AG09309 (cell line): ENCODE measurements at places on chromosomes 1 and 21.

DNA sequence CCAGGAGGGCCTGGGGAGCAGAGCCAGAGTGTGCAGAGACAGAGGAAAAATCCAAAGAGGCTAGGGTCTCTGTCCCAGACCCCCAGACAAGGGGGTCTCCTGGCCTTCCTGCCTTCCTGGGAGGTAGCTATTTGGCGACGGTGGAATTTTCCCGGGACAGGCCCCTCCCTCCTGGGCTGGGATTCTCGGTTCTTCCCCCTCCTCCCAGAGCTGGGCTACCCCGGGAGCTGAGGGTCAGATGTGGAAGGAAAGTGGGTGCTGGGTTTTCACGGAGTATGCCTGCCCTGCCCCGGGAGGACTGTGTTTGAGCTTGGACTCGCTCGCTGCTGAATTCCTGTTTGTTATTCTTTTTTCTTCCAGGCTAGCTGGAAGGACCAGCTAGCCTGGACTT lies 759 bp downstream of the AMPD2 start:
- no peak for DNase-seq

DNA sequence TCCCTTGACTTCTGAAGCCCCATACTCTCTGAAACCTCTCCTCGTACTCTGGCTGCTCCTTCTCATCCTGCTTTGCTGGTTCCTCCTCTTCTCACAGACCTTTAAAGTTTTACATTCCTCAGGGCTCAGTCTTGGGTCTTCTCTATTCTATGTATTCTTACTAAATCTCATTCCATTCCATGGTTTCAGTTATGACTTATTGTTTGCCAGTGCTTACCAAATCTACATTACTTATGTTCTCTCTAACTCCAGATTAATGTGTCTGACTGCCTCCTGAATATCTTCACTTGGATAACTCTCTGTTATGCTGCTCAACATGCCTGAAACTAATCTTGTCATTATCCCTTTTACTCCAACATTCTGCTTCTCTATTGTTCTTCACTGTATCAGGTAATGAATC lies 5.4 kb upstream of the SLC35D1 start:
- DNase-seq, result no peak

GRCh38 chr1:110672753-110673108 lies 2.0 kb downstream of the KCNA3 start:
- no peak for DNase-seq

DNA sequence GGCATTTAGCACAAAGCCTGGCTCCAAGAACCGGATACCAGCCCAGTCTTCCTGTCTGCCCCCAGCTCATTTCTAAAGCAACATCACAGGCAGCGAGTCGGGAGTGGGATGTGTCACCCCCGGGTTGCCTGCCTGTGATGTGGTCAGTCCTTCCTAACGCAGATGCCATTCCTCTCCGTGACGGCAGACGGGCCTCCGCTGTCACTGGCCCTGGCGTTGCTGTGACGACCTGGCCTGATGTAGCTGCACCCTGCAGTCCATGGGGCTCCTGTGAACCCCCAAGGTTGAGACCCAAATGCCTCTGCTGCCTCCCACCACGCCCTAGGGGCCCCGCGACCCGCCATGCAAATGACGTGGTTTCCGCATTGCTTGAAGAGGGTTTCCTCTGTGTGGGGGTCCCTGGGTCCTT lies 12.3 kb downstream of the TNFRSF1B start:
- DNase-seq, result no peak

- no peak for DNase-seq
Observed at GRCh38 chr21:34166468-34166867, 93.1 kb downstream of the MRPS6 start.

- peak; percentile 28 for DNase-seq
Observed at GRCh38 chr21:25670726-25671125, 31.7 kb downstream of the JAM2 start.

DNA sequence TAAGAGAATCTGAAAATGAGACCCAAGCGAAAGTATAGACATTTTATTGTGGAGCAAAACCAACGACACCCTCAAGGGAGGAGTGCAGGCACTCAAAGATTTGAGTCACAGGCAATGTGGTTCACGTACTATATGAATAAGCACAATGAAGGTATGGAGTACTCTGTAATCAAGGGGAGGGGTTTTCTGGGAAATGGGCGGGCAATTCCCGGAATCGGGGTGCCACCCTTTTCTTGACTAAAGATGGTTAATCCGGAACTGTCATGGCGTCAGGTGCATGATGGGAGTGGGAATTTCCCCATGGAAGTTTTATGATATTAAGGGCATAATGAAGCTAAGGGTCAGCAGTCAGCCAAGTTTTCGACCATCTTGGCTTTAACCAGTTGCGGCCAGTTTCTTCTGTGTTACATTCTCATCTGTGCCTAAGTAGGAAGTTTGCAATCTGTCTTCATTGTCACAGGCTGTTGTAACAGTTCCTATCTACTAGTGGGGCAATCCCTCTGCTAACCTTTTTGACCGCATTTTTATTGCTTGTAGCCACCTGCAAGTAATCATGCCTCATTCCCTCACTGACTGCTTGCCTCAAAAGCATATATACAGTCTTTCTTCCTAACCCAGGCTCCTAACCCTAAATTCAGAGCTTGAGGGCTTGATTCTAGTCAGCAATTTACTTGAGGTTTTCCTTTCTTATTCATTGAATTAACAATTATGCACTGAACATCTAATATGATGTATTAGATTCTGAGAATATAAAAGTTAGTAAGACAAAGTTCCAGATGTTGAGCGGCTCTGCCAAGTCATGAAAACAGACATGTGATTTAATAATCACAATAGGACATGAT lies 775 bp upstream of the AIM2 start:
- DNase-seq, result peak; percentile 53

- no peak for DNase-seq
Observed at GRCh38 chr21:34198231-34199120, 125.1 kb downstream of the MRPS6 start.

DNA sequence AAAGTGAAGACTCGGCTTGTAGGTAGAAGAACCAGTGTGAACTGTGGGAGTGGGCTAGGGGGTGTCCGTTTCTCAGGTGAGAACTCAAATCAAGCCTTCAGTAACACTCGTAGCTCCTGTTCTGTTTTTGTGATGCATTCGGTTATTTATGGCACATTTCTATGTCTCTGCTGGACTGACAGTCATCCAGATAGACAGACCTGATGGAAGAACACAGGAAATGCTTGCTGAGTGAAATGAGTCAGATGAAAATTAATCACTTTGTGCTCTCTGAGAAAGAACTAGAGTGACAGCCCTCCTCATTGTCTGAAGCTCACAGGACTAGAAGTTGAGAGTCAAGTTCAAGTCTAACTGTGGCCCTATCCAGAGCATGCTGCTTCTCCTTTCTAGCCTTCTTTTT lies 360.1 kb upstream of the PLXNA2 start:
- no peak for DNase-seq

DNA sequence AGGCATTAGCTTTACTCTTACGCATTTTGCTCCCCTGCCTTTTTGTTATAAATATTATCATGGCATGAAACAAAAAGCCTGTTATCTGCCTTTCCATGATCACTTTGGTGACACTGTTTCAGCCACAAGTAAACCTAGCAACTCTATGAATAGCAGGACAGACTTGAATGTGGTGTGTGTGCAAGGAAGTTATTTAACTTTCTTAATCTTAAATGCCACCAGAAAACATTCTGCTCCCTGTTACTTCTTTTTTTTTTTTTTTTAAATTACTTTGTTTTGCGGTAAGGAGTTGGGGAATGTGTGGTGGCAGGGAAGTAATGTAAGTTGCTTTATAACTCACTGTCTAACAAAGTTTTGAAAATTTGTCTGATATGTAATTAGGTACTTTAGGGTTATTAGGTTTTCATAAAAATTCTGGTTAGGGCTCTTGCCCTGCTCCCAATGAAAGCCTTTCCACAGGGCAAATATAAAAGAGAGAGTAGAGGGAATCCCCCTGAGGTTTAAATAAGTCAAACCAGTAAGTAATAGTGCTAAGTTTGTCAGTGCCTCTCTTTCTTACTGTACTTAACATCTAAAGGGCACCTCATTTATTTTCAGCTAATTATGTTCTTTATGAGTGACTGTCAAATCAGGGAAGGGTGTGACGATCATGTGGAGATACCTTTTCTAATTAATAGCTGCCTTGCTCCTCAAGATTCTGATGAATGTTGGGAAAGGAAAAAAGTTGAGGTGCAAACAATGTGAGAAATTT lies 39.5 kb downstream of the RASAL2 start:
- no peak for DNase-seq

GRCh38 chr1:89525169-89525855 lies 683 bp downstream of the LRRC8B start:
- DNase-seq, result no peak

GRCh38 chr1:40411843-40412242 lies 38.3 kb downstream of the SMAP2 start:
- no peak for DNase-seq

- peak; percentile 93 for DNase-seq
Observed at GRCh38 chr1:17190010-17190995, 14.6 kb upstream of the PADI1 start.

DNA sequence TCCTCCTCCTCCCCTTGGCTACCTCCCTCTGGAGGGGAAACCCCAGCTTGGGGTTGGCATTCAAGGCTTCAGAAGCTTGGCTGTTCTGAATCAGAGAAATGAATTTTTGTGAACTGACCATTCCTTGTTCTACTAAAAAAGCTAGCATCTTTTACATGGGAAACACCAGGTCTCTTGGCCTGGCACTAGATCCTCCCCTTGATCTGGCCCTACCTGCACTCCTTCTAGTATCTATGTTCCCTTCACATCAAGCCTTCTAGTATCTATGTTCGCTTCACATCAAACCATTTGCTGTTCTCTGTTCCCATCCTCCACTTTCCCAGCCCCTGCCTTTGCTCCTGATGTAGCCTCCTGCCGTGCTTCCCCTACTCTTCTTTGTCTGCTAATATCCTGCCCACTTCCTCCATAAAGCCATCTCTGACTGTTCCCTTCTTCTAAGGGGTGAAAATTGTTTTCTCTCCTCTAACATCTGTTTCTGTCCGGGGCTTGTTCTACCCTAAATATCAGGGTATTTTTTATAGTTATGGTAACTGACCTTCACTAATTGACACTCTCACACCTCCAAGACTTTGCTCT lies 25.8 kb downstream of the FAM151A start:
- no peak for DNase-seq

GRCh38 chr1:31583995-31584868 lies 7.9 kb downstream of the TINAGL1 start:
- DNase-seq, result no peak

DNA sequence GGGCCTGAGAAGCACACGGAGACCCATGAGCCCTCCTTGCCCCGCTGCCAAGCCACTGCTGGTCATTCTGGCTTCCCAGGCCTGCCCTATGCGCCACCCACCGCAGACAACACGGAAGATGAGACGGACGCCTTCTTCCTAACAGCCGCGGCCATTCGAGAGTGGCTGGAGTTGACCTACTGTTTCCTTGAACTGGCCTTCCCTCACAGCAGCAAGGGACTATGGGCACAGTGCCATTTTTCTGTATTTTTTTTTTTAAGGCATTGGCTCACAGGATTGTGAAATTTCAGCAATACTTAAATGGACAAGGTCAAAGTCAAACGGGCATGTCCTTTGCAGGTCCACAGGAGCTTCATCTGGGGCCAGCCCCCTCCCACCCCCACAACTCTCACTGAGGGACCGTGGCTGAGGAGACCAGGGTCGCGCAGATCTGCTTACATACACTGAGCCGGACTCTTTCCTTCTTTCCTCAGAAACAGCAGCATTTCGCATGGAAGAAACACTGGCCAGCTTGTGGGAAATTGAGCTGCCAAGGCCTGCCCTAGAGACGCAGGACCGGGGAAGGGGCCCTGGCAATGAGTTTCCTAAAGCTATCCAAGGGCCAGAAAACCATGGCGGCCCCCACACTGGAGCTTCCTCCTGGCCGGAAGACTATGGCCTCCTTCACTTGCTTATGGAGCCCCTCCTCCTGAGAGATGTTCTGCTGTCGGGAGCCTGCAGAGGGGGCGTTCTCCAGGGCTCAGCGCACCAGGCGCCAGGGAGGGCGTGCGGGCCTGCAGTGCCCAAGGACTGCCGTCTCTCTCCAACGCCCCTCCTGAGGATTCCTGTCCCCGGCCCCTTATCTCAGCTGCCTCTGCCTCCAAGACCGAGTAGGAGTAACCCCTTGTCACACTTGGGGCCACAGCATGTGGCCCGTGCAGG lies 98.9 kb downstream of the PGBD5 start:
- no peak for DNase-seq

GRCh38 chr1:21352586-21352985 lies 62.3 kb upstream of the ECE1 start:
- no peak for DNase-seq

DNA sequence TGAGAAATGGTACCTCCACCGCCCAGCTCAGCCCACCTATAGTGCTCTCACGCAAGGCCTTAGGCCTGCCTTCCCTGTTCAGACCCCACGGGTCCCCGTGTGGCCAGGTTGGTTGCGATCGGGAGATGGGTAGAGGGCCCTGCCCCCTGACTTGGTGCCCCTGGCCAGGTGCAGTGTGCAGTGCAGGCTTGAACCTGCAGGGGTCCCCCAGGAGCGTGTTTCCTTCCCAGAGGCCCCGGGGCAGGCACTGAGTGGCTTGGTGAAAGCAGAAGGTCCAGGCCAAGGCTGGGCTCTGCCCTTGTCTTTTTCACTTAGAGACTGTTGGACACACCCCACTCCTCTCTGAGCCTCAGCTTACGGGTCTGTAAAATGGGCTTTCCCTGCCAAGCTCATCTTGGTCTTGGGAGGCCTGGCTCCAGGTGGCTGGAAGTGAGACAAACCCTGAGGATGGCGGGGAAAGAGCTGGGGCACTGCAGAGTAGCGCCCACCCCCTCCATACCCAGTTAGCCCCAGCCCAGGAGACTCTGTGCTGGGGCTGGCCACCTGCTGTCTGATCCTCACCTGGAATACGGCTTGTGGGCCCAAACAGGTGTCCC lies 9.3 kb upstream of the HES5 start:
- DNase-seq, result no peak

GRCh38 chr1:184324972-184325371 lies 61.9 kb upstream of the C1orf21 start:
- DNase-seq, result no peak

DNA sequence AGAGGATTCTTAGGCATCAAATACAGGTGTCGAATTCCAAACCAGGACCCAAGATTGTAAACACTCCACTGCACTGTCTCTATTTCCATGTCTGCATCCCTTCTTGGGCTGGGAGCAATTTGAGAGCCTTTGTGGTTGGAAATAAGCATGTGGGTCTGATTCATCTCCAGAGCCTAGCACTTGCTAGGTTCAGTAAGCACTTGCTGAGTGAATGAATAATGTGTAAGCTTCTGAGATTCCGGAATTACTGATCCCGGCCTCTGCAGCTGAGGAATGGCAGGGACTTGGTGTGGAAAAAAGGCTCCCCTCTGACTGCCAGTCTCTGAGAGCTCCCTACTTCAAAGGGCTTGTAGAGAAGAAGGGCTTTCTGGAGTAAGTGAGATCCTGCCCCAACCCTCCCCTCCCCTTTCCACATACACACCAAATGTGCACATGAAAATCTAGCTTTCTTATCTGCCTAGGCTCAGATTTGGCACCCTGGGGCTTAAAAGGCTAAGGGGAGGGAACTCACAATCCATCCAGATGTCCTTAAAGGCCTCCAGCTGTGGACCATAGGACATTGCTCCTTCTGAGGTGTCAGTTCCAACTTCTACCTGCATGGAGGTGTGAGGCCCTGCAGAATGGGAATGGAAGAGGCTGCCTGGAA lies 39.6 kb upstream of the TRABD2B start:
- DNase-seq, result no peak
